ENCODE measurements at places on chromosomes 12 and 14.
A peak's percentile ranks its signal among the peaks of the same experiment; 100 is the strongest.

- no peak for DNase-seq
Measured at GRCh38 chr12:9256341-9256740, 48.1 kb upstream of the PZP start.

- DNase-seq, result no peak
Measured at GRCh38 chr14:102911991-102912761, 10.3 kb upstream of the AMN start.

DNA sequence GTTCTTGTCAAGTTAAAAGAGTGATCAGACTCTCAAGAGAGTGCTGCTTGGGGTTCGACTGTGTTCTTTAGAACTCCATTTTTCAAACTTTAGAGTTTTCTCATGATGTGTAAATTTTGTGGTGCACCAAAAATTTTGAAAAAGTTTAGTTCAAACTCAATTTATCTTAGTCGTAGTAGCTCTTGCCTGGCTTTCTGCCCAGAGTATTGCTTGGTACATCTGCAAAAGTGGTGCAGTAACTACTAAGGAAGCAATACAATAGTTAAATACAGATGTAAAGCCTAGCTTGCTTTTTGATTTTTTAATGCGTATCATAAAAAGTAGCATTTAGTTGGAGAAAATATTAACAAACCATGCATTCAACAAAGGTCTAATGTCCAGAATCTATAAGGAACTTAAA lies 9.5 kb upstream of the CCDC91 start:
- peak; percentile 11 for DNase-seq

DNA sequence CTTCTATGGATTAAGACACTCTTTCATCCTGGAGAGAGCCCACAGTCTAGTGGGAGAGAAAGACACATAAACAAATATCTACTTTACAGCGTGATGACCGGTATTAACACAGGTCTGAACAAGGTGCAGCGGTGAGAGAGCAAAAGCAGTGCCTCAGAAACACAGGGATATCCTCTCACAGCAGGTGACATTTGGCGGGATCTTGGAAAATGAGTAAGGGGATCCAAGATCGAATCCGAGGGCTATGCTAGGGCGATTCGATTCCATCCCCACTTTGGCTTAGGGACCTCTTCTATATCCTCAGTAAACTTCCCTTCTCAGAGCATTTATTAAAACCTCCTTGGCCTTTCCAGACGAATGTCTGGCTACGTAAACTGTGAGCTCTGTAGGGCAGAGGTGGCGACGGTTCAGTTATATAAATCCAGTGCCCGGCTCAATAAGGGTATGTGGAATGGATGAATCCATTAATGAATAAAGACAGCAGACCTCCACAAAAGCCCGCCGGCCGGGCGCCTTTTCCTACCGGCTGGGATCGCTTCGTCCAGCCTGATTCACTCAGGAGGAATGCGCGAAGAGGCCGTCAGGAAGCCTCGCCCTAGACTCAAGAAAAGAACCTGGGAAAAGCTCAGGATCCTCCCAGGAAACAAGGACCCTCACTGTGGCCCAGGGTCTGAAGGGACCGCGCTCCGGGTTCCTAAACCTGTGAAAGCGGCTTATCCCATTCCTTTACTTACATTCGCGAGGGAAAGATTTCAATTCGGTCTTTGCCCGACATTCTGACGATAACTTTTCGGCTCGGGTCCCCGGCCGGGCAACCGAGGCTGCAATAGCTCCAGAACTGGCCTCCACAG lies 455 bp downstream of the ATP6V1D start:
- DNase-seq, result peak; percentile 75

DNA sequence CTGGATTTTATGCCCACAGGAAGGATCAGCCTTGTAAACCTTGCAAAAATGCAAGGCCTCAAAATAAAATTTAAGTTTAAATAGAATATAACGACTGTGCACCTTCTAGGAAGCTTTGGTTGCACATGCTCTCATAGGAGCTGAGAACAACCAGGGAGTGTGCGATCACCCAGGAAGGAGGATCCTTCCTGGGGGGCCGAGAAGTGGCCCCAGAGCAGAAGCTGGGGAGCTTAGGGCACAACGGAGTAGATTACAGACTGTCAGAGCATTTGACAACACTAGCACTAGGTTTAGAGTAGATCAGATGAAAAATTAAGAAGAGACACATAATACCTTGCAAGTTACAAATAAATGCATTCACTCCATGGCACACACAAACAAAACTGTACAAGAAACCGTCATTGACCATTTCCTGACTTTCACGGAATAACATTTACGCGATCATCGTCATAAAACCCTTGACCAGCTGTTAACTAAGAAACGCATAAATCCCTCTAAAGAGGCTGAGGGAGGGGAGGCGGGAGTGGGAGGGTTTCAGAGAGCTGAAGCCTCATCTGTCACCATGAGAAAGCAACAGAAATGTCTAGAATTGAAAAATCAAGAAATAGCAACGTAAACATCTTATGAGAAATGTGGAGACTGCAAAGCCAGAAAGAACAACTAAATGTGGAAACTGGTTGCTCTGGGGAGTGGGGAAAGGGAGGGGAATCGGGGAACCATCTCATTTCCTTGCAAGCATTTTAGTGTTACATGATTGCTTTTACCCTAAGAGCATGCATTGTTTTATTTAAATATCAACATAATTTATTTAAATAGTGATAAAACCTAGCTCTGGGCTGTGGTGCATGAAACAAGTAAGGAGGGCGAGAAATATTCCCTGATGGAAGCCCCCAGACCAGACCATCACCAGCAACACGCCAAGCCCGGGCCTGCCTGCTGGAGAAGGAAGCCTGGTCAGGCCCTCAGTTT lies 13.1 kb upstream of the CCDC85C start:
- no peak for DNase-seq

DNA sequence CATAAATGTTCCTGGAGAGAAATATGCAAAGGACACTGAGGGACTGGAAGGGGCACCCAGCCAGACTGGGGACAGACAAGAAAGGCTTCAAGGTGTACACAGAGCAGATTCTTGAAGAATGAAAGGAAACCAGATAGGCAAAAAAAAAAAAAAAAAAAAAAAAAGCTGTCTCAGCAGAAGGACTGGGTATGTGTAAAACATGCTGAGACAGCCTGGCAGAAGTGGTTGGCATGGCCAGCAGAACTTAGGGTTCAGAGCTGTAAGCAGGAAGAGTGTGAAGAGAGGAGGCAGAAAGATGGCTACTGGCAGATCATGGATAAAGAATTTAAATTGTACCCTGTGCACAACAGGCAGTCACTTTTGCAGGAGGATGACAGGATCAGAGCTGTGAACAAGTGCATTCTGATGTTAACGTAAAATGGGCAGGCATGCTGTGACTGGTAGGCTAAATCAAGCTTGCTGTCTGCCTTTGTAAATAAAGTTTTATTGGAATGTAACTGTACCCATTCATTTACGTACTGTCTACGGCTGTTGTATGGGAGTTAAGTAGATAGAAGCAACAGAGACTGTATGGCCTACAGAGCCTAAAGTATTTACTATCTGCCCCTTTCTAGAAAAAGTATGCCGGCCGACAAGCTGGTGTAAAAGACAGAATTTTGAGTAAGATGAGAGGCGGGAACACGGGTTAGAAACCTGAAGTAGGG lies 42.2 kb downstream of the UBR7 start:
- DNase-seq, result no peak

- DNase-seq, result peak; percentile 60
Measured at GRCh38 chr14:68131907-68132306, 312.3 kb downstream of the RAD51B start.

DNA sequence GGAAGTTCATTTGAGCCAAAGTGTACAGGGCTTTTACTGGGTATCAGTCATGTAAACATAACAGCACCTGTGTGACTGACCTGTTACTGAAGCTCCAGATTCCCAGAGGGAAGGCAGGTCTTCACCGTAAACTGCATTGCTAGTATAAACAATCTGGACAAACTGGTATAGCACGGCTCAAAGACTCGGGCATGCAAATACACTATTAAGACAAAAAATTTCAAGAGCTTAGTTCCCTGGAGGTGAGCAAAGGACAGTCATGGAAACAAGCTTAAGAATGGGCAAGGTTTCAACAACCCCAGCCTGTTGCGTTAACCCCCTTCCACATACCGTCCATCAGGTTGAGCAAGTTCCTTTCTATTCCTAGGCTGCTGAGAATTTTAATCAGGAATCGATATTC lies 9.4 kb downstream of the PARP11 start:
- no peak for DNase-seq

DNA sequence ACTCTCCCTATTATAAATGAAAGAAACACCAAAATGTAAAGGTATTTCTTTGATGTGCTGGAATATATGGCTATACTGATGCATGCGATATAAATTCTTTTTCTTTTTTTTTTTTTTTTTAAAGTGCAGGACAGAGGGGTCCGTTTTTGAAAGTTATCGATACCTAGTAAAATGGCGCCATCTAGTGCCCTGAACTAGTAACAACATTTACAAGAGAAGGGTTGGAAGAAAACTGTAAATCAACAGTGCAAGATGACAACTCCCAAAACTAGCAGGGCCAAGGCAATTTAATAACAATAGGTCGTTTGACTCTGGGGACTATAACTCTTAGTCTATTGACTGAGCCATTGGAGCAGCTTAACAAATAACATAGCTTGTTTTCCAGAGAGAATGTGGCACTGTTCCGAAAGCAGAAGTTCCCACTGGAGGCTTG lies 137.7 kb downstream of the SPTSSA start:
- peak; percentile 65 for DNase-seq

- peak; percentile 91 for DNase-seq
Measured at GRCh38 chr12:52442600-52443061, 8.5 kb upstream of the KRT75 start.

DNA sequence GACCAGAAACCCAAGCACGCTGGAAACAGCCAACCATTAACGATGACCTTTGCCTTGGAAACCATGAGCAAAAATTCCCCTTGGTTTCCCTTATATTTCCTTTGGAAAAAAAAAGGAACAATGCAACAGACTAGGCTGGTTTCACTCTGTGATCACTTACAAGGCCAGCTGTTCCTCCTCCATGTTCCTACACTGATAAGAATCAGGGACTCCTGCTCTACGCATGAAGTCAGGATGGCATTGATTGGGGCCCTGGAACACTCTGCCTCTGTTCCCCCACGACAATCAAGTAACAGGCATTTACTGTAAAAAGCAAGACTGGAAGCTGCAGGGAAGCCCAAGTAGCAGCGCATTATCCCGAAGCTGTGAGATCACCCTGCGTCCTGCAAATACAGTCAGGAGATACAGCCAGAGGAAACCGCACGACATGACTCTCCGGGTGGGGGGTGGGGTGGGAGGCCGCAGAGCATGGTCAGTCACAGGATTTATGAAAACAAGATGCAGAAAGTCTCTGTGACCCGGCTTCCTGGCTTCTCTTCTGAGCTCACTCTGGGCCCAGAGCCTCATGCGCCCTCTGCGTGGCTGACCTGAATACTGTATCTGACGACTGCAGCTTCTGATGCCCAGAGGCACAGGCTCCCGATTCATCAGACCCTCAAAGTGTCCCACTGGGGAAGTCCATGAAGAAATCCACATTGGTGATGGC lies 31.1 kb downstream of the SSH1 start:
- peak; percentile 92 for DNase-seq

- DNase-seq, result peak; percentile 78
Measured at GRCh38 chr14:54189748-54190354, 207.0 kb upstream of the CDKN3 start.

DNA sequence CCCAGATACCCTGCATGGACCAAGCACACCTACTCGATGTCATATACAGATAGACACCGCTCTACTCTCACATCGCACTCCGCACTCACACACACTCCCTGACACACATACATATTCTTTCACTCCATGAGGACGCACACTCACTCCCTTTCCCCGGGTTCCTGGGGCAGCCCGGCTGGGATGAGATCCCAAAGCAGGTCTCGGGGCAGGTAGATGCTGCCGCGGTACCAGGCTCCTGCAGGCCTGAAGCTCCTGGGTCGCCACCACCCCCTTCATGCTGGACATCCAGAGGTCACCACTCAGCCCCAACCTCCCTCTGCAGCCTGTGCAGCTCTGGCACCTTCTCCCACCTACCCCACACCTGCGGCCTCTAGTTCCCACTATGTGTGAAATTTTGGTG lies 2.3 kb downstream of the C1QL4 start:
- no peak for DNase-seq

GRCh38 chr12:54167500-54167896 lies 21.3 kb downstream of the SMUG1 start:
- DNase-seq, result no peak

DNA sequence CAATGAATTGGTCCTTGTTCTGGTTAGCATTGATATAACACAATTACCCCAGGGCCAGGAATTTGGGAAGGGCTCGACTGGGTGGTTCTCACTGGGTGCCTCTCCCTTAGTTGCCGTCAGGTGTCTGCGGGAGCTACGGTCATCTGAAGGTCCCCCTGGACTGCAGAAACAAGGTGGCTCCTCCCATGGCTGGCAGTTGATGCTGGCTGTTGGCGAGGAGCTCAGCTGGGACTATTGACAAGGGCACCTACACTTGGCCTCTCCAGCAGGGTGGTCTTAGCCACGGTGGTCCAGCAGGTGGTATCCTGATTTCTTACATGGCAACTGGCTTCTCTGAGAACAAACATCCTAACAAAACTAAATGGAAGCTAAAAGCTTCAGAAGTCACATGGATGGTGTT lies 41.0 kb upstream of the RGS6 start:
- no peak for DNase-seq

DNA sequence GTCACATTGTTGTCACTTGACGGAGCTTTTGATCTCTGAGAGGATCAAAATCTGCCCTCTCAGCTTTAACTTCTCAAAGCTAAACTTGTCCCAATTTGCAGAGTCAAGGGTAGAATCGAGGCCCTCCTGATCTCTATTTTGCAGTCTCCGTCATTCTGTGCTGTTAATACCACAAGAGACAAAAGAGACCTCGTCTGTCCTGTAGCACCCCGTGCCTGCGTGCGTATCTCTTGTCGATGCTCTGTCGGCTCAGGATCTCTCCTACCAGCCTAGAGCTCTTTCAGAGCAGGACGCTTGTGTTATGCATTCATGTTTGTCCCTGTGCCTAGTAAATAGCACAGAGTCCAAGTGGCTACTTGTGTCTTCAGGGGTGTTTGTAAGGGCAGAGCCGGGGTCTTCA lies 5.1 kb downstream of the EVL start:
- DNase-seq, result no peak

GRCh38 chr12:29241821-29242591 lies 92.9 kb downstream of the FAR2 start:
- peak; percentile 65 for DNase-seq

DNA sequence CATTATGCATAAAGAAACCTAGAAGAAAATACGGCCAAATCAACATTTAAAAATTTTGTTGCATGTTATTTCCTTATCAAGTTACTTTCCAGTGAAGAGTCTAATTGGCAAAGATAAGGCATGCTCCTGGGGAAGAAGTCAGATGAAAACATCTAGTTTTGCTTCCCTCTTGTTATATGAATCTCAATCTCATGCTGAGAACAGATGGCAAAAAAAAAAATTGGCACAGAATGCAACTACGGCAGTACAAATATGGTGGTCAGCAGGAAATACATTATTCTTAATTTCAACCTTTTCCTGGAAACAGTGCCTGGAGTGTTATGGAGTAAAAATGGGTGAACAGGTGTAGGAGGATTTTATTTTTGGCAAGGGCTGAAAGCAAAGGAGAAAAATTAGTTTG lies 32.8 kb downstream of the HECTD4 start:
- DNase-seq, result no peak

- DNase-seq, result no peak
Measured at GRCh38 chr14:24130380-24130716, at the start of gene FITM1. Gene FITM1, plus strand, starts transcription at chr14:24130659. Its CDS starts 905 bp downstream, at chr14:24131564.

- DNase-seq, result no peak
Measured at GRCh38 chr12:91161009-91161408, 21.6 kb downstream of the DCN start.
